ENCODE measurements at places on chromosomes 1 and 21. TPM values are rescaled to one million over a fixed set of nuclear protein-coding genes. Genes with fewer than 3 reads are reported as not detected.

The TMEM39B gene
- 15.4 TPM for total RNA-seq

The ATP6V1G3 gene
- not detected for total RNA-seq

The ACOT11 gene
- 18.6 TPM for total RNA-seq

The KRTAP19-3 gene
- not detected for total RNA-seq

The CHIA gene
- not detected for total RNA-seq

The RHD gene
- not detected for total RNA-seq

The PLA2G2C gene
- total RNA-seq: 0.23 TPM

The RPTN gene
- not detected for total RNA-seq

DNA sequence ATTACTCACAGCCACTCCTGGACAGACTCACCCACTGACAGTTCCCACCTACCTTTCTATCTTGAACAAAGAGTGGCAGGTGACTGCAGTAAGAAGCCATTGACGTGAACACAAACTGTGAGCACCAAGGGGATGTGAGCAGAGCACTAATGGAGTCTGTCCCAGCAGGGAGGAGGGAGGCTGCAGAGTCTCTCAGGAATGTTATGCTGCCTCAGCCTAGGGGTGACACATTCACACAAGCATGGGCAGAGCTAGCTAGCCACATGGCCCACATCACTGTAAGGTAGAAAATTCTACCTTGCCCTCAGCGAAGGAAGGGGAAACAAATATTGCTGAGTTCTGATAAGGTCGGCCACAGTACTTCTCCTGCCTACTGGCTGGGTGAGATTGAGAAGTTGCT is 56.8 kb upstream of the PTGFRN start:
- DNase-seq: no peak

GRCh38 chr1:147171399-147172167 is 687 bp downstream of the PRKAB2 start:
- peak; percentile 6 for DNase-seq

GRCh38 chr1:999725-1000356 is at the start of gene HES4:
Gene HES4 (minus strand): TSS chr1:1000097. CDS start chr1:999973, 124 bp downstream.
- peak; percentile 91 for DNase-seq

DNA sequence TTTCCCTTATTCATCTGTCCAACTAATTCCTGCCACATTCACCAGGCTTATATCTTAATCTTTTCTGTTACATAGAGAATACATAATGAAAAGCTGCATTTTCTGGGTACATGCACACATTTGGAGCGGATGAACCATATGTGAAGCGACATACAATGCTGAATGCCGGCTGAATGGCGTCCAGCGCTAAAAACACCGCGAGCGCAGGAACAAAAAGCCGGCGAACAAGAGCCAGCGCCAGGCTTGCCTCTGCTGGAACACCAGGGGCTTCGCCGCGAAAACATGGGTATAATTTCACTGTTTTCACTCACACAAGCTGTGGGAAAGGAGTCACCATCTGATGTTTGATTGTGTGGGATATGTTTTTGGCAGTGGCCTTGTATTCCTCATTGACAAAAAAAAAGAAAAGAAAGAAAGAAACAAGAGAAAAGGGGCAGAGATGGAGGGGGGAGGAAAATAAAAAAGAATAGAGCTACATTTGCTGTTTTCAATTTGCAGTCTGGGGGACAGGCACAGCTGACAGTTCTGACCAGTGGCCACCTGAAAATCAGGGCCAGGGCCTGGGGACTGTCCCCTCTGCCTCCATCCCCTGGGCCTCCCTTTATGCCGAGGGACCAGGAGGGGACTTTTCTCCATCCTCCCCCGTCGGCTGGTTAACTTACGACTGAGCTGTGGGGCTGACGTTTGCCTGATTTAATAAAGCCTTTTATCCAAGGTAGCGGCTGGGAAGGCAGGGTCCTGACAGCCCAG is 70.2 kb upstream of the OLIG2 start:
- DNase-seq: no peak

DNA sequence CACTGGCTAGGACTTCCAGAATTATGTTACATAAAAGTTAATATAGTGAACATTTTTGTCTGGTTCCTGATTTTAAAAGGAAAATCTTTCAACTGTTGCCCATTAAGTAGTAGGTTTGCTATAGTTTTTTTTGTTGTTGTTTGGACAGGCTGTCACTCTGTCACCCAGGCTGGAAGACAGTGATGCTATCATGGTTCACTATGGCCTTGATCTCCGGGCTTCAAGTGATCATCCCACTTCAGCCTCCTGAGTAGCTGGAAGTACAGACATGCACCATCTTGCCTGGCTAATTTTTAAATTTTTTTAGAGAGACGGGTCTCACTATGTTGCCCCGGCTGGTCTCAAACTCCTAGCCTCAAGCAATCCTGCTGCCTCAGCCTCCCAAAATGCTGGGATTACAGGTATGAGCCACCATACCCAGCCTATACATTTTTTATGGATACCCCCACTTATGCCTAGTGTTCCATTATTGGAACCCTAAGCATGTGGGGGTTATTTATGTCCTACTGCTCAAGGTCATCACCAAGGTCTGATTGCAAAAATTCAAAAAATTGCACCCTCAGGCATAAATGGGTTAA is 6.5 kb downstream of the CTXND2 start:
- no peak for DNase-seq

DNA sequence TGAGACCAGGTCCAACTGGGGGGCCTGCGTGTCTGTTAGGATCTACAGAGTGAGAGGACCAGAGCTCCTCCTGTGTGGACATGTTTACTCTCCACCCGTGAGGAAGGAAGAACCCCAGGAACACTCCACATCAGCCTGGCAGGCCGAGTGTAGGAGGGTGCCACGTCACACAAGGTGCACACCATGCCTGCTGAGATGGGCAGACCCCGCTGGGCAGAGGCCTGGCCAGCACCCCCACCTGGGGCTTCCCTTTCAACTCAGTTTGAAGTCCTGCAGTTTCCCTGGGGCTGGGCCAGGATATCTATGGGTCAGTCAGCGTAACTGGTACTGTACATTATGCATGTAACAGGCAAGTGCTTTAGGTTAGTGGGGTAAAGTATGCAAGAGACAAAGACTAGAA is 30.1 kb upstream of the PCBP3 start:
- DNase-seq: no peak

GRCh38 chr1:32538887-32539583 is at the start of gene ZBTB8A:
Gene ZBTB8A (plus strand): TSS chr1:32539427. CDS start chr1:32592932, 53,505 bp downstream.
- DNase-seq: peak; percentile 23

- peak; percentile 25 for DNase-seq
These were observed 22.3 kb upstream of the SNRPE start for GRCh38 chr1:203839081-203839480.

DNA sequence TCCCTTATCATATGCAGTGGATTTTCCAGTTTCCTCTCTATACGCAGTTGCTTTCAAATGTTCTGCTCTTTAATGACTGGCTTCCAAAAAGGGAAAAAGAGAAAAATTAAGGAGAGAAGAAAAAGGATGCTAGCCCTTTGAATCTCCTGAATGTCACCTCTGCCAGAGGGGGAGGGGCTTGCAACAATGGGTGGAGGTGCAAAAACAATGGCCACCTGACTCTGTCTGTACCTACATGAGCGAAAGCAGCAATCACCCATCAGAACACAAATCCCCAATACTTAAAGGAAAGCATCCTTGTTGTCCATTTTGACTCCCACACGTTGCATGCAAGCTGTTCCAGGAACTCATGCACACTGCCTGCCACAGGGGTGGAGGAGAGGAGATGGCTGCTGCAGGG is 61.2 kb downstream of the CCDC30 start:
- DNase-seq: no peak

GRCh38 chr1:42456754-42457089 is 379 bp downstream of the PPCS start:
- peak; percentile 42 for DNase-seq

GRCh38 chr1:20584890-20585289 is 4.0 kb upstream of the CDA start:
- DNase-seq: no peak
